ENCODE measurements at places on chromosomes 2 and 18.

DNA sequence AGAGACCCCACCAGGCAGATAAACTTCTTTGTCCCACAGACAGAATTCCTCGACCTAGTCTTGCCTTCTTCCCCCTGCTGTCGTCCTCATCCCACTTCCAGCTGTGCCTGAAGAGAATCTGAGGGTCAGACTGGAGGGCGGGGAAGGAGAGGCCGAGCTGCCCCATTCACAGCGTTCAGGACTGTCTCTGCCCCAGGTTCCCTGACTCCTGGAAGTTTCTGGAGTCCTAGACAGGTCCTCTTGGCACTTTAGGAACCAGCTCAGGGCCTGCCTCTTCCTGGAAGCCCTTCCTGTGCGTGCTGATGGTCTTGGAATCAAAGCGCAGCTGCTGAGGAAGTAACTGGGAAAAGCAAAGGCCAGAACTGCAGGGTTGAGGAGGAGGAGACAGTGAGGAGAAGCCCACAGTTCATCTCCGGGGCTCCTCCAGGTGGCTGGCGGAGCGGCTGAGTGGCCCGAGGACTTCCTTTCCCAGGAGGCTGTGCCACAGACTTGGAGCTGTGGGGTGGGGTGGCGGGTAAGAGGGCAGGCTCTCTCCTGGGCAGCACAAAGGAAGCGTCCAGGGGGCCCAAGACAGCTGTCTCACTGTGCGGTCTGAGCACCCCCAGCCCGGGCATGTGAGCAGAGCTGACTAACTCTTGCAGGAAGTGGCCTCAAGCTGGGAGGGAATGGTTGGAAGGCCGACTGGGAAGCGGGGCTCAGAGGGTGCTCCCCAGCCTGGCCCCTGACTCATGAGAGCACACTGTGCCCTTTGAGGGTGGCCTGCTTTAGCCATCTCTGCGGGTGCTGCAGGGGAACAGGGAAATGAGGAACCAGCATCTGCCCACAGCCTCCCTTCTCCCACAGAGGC is 39.5 kb downstream of the SDC1 start:
- no peak for DNase-seq

- DNase-seq: no peak
Measured at GRCh38 chr2:8282858-8283252, 399.0 kb upstream of the ID2 start.

DNA sequence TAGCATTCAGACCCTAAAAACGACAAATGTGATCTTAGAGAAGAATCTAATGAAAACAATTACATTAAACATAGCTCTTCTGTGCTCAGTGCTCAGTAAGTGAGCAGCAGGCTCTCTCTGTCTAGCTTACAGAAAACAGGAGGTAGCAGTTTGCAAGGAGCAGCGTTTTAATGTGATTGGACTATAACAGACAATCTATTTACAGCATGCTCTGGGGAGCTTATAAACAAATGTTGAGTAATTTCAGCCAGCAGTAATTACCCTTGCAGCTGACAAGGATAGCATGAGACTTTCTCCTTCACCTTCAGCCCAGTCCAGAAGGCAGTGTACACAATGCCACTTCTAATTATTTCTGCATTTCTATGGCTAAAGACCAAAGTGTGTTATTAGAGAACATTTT is 270.4 kb downstream of the FIGN start:
- DNase-seq: no peak

DNA sequence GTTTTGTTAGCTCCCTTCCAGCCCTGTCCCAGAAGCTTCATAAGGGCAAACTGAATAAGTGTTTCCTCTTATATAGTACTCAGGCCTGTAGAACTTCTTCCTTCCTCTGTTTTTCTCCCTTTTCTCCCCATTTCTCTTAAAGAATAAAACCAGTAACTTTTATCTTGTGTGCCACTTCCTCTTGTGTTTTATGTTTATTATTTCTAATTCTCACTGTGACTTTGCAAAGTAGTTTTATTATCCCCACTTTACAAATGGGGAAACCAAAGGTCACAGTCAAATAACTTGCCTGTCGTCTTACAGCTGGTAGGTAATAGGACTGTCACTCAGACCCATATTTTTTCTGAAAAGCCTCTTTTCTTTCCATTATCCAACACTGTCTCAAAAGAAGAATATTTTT is 42.4 kb downstream of the RBBP8 start:
- DNase-seq: no peak
